ENCODE measurements at places on chromosomes 5 and 9. TPM values are rescaled to one million over a fixed set of nuclear protein-coding genes. Genes with fewer than 3 reads are reported as not detected.
A peak's percentile ranks its signal among the peaks of the same experiment; 100 is the strongest.

DNA sequence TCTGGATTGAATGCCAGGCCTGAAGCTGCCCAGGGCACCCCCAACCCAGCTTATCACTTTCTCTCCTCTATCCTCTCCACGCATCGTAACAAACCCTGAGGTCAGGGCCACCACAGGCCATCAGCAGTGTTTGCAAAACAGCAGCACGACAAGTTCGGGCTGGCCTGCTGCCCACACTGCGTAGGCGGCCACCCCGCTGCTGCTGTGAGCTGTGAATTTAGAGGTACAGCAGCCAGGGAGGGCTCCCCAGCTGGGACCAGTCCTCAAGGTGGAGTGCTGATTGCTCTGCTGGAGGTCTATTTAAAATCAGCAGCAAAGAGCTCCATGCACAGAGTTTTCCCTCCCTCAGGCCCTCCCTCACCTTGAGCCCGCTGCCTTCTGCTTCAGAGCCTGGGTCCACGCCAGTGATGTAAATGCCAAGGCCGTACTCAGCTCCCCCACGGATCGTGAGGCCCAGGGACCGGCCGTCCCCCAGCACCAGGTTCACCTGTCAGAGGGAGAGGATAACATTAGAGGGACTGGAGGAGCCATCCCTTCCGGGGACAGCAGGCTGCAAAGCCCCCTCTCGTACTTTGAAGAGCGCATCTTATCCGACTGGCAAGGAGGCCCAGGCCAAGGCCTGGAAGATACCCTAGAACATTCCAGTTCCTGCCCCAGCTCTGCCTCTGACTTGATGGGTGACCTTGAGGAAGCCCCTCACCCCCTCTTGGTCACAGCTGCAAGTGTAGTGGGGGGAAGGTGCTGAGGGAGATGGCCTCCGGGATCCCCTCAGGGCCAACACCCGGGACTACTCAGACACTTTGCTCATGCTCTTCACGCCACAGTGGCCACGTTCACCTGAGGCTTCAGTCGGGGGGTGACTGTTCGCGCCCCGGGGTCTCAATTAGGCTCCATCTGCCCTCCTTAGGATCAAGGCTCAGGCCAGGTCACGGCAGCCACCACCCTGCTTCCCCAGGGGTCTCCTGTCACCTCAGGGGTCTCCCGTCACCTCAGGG lies 39.1 kb downstream of the WHRN start:
- no peak for DNase-seq

The MAP1B gene
- polyA plus RNA-seq: 35.3 TPM

DNA sequence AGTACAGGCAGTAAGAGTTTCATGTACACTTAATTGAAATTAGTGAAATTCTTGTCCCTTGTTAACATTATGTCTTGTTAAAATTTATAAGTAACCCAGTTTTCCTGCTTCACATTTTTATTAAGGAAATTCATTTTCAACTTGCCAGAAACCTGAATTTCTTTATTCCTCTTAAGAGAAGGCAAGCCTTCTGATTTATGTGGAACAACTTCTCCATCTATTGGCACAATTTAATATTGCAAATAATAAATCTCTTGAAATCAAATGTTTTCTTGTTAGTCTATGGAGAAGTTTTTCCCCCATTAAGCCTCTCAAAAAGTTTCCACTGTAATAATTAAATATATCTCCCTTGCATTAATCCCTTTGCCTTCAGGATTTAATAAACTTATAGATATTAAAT lies 33.8 kb upstream of the ACO1 start:
- DNase-seq: peak; percentile 32

GRCh38 chr5:59062986-59063683 lies 480.3 kb downstream of the RAB3C start:
- no peak for DNase-seq

DNA sequence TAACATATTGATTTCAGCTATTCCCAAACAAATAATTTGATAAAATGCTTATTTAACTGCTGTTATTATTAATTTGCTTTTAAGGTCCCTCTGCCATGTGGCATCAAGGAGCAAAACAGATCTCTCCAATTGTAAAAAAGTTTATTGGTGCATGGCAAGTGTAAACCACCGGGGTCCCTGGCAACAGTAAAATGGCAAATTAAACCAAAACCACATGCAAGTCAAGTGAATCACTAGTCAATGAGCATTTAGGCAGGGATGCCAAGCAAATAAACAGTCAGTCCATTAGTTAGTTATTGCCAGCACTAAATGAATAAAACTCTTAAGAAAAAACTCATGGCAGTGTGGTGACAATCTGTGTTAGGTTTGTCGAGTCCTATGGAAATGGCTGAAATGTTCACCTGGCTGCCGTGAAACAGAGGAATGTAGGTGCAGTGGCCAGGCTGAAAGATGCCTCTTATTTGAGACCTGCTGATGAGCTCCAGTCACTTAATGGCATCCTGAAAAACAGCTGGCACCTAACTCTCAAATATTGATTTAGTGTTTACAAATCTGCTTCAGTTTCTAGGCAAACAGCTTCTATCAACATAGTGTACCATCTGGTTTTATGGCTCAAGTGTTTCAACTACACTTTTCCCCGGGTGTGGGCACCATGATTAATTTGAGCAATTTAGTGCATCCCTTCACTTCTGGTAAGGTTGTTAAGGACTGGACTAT lies 296.5 kb upstream of the ITGA1 start:
- no peak for DNase-seq

The BTNL8 gene
- polyA plus RNA-seq: 0.13 TPM

DNA sequence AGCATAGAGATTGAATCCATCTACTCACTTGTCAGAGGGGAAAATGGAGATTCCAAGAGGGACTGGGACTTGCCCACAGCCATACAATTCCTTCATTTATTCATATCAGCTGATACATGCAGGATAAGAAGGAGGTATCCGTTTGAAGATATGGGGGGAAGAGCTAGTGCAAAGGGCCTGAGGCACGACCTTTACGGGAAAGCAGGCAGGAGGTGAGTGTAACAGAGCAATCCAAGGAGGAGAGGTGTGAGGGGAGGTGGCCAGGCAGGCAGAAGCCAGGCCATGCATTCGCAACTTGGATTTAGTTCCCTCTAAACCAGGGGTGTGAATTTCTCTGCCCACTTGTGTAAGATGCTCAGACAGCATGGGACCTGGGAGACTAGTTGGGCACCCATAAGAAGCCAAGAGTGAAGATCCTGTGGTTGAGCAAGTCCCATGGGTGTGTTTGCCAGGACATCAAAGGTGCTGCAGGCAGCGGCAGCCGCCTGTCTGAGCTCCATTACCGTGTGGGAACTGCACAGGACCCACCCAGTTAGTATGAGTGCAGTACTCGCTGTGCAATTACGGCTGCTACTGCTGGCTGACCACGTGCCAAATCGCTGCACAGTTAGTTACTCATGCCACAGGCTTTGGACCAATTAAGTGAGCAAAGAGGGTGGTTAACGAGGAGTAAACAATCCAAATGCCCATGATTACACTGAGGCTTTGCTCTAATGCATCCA lies 31.4 kb upstream of the FAT2 start:
- DNase-seq: no peak

- DNase-seq: no peak
Observed at GRCh38 chr9:98874721-98875255, 67.3 kb downstream of the GALNT12 start.

GRCh38 chr5:160824301-160825001 lies 27.6 kb downstream of the ATP10B start:
- DNase-seq: no peak

The TSTD2 gene
- polyA plus RNA-seq: 26.9 TPM

The KIF20A gene
- polyA plus RNA-seq: 25.6 TPM

DNA sequence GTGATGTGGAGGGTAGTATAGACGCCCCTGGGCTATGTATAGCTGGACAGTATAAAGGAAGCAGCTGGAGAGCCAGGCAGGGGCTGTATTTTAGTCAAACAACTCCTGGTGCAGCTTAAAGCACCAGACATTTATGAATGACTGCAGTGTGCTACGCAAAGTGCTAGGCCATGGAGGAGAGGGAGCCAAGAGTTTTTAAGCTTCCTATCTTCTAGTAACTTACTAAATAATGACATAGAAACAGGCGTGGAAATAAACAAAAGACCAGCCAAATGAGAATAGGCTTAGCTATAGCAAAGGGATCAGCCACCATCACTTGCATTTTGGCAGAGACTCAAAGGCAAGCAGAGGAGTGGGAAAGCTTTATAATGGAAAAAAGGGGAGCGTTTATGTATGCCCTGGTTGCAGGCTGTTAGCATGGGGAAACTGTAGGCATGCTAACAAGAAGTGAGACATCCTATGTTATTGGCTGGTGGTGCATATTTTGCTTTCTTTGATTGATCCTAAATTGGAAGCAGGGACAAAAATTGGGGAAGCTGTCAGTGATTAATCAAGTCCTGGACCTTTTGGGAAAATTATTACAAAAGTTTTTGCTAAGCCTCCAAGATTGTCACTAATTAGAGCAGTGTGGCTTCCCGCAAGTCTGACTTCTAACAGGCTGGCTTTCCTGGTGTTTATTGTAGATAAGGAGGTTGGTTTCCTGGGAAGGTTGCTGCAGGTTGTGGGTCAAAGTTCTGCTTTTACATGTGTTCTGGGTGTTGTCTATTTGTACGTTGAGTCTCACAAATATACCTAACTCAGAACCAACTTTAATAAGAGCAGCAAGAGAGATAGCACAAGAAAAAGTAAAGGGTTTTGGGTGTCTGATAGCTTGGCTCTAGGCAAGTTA lies 46.6 kb downstream of the RAB3C start:
- DNase-seq: no peak

The TRIO gene
- polyA plus RNA-seq: 205 TPM

DNA sequence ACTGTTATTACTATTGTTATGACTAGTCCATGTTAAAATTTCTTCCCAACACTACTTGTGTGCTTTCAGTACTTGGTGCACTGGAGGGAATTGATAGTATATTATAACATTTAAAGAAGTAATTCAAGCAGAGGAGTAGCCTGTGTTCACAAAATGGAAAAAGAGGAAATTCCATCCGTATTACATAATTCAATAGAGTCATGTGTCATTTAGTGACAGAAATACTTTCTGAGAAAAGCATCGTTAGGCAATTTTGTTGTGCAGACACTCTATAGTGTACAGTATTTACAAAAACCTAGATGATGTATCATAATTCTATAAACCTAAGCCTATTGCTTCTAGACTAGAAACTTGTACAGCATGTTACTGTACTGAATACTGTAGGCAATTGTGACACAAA lies 78.3 kb upstream of the PCSK5 start:
- DNase-seq: no peak

DNA sequence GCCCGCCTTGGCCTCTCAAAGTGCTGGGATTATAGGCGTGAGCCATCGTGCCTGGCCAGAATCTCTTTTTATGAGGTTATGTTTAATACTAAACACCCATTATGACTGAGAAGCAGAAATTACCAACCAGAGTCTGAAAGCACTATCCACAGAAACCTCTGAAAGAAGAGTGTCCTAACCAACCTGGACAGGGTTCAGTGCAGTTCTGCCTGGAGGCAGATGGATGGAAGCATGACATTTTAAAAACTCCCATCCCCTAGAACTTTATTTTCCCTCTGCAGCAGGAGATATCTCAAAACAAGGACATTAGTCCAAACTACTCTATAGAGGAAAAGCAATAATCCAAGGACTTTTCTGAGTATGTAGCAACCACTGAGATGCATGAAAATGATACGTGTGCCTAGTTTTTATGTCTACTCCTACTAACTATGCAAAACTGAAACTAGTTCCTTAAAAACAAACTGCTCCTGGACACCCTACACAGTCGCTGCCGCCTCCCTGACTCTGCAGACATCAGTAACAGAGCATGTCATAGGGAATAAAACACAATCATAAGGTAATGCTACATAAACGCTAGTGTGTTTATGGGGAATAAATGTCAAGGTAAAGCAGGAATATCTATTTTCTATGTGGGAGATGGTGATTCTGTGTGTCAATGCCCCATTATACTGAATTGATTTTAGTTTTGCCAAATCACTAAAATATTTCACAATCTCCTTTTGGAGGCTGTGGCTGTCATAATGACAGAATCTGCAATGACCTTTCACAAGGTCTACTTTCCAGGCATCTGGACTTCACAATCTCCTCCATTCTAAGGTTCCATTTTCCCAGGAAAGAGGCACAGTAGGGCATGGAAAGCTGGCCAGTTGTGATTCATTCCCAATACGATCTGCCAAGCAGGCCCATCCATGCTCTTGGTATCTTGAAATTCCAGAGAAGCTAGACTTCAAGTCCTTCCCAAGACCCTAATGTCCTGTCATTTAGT lies 122.8 kb downstream of the SIL1 start:
- no peak for DNase-seq

DNA sequence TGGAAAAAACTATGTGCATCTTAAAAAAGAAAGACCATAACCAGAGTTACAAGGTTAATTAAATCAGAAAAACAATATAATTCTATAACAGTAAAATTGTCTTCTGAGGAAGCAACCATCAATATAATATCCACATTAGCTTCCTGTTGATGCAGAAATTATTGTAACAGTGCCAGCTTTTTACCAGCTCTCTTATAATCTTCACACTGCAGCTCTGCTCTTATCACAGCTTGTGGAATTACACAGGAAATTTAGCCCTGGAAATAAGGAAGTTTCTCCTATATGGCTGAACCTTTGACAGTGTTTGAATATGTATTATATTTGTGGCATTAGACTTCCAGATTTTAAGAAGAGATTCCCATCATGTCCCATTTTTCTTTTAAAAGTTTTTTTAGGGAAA lies 49.1 kb upstream of the TEK start:
- DNase-seq: no peak

The CSF2 gene
- not detected for polyA plus RNA-seq

GRCh38 chr5:174324680-174325079 lies 279.2 kb downstream of the NSG2 start:
- DNase-seq: no peak

Measured in muscle of back (tissue), 13 donors.